H7 (cell line): ENCODE measurements at places on chromosomes 2 and 18.

GRCh38 chr2:138243372-138243771, 258.2 kb upstream of the SPOPL start:
- no peak for DNase-seq

DNA sequence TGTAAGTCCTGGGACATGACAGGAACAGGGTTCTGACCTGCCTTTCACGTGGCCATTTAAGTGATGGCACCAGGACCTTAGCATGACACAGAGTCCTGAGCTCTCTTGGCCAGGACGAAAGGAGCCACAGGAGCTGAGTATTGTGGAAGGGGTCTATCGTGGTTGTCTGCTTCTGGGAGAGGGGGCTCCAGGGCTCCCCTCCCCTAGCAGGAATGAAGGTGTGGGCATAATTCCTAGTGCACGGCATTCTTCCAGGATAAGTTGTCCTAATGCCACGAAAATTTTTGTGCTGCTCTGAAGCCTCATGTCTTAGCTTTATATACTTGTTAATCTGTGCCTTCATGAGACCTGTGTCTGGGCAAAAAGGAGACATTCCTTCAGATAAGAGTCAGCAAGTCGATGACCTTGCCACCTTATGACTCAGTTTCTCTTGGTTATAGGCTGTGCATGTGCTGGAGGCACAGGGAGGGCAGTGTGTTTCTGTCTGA, 17.1 kb downstream of the GATA6 start:
- DNase-seq = no peak

GRCh38 chr2:117994729-117995128, 19.1 kb downstream of the CCDC93 start:
- no peak for DNase-seq

GRCh38 chr18:47166294-47166693, 9.9 kb downstream of the IER3IP1 start:
- DNase-seq = no peak

DNA sequence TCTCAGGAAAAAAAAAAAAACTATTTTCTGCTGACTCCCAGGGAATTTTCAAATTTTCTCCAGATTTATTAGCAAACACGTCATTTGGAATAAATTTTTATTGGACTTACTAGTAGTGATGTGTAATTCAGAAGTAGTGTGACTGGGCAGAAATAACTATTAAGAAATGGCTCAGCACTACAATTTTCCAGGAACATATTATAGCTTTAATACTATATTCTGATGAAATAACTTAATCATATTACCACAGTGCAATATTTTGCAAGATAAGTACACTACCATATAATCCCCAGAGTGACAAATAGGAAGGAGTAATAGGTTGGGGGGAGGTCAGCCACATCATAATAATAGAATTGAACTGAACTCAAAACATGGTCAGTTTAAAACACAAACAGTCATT, 19.7 kb upstream of the TNFAIP6 start:
- no peak for DNase-seq

DNA sequence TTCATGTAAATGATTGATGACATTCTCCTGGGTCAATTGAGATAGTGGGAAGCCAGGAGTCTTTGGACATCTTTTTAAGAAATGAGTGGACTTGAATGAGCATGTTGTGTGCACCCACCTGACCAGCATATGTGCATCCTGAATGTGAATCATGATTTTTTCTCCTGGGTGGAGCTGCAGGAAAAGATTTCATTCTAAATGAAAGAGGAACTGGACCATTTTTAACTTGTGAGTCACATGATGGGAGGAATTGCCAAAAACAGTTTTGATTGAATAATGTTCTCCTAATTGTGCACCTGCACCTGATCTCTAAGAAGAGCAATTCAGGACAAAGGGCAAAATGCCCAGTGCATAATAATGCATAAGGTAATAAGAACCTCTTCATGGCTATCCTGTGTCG, 32.3 kb downstream of the COPS8 start:
- no peak for DNase-seq
